ENCODE measurements at places on chromosomes 12 and 14.

- peak; percentile 19 for DNase-seq
These were observed 59.1 kb downstream of the RASSF3 start for GRCh38 chr12:64669270-64669842.

GRCh38 chr14:30521899-30522736 lies 36.8 kb upstream of the G2E3 start:
- no peak for DNase-seq

GRCh38 chr12:15928346-15928745 lies 17.2 kb downstream of the DERA start:
- DNase-seq = no peak

DNA sequence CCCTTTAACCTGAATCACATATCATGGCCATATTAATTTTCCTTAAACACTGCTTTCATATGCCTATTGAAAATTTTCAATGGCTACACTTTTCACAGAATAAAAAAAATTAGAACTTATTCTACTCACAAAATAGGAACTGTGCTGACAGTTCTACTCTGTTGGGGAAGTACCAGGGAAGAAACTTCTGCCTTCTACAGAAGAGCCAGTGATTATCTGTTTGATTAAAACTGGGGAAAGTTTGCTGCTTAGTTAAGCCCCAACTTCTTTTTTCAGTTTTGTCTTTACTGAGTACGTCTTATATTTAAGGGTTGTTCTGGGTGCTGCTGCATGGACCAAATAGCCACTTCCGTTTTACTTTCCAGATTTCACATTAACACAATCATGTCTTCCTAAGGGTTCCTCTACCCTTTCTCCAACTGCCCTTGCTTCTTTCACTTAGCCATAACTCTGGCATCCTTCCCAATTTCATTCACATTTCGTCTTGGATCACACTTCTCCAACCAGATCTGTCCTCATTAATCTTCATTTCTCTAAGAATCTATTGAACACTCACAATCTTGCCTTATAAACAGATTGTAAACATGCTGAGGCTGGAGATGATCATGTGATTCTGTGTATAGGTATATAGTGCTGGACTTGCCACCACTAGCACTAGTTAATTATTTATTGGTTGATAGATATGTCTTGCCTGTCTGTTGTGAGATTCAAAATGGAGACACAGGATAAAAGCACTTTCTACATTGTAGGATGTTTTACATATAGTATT lies 1.9 kb upstream of the SEL1L start:
- DNase-seq = no peak

DNA sequence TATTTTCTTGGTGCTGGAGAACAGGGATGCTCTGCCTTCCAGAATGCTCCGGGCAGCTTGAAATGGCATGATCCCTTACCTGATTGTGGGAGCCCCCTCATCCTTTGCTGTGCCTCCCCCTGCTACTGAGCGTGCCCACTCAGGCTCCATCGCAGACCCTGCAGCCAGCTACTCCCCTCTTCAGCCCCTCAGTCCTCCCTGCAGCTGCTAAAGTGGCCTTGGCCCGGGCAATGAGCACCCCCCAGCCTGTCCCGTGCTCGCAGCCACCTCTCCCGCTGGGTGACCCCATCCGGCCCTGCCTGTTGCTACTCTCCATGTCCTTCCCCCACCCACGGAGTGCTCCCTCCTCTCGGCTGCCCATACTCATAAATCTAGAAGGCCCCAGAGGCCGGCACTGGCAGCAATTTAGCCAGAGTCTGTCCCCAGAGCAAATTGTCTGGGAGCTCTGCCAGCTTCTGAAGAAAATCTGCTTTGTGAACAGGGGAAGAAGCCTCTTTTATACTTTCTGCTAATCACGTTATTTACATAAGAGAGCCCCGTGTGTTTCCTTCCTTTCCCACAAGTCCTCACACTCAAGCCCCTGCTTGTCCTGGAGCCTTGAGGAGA lies 143.7 kb upstream of the FRMD6 start:
- no peak for DNase-seq

DNA sequence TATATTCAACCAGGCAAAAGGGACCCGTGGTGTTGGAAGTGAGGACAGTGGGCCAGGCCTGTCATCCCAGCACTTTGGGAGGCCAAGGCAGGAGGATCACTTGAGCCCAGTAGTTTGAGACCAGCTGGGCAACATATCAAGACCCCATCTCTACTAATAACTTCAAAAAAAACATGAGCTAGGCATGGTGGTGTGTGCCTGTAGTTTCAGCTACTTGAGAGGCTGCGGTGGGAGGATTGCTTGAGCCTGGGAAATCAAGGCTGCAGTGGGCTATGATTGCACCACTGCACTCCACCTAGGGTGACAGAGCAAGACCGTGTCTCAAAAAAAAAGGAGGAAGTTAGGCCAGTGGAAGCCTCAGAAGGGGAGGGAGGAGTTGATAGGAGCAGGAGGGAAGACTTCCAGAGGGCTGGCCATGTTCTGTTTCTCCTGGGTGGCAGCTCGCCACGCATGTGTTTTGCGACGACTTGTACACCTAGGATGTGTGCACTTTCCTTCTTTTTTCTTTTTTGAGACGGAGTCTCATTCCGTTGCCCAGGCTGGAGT lies 10.1 kb downstream of the SLC25A29 start:
- DNase-seq = no peak

DNA sequence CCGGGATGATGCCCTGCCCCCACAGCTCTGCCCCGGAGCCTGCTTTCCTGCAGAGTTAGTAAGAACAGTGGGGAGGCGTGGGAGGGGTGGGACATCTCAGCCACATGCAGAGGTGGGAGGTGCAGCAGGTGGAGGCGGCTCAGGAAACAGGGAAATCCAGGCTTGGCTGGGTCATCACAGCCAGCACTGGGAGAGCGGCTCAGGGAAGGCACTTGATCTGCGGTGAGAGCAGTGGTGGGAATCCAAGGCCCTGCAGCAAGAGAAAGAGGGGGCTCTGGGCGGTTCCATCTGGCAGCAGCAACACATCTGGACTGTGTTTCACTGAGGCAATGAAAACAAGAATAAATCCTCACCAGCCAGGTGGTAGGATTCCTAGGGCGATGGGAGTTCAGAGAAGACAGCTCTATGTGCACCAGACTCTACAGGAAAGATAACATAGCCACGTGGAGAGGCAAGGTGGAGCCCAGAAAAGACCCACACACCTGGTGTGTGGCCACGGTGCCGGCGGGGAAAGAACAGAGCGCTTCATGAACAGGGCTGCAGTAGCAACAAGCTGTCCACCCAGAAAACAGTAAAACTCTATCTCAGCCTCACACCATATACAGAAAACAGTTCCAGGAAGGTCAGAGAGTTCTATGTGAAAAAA lies 57.6 kb downstream of the CCDC85C start:
- DNase-seq = no peak

DNA sequence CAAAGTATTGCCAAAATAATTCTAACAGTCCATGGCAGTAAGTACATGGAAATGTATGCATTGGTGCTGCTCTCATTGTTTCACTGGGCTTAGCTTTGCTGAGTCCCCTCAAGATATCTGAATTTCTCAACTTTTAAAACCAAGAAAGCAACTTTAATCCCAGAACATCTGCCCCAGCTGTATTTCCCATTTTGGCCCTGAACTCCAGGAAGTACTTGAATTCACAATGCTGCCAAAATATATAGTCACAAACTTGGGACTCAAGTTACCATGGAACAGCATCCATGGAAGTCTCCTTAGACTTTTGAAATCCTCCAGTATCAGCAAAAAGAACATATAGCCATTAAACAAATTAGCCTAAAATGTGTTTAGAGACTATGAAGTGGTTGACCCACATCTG lies 78.5 kb upstream of the FLRT2 start:
- DNase-seq = no peak

DNA sequence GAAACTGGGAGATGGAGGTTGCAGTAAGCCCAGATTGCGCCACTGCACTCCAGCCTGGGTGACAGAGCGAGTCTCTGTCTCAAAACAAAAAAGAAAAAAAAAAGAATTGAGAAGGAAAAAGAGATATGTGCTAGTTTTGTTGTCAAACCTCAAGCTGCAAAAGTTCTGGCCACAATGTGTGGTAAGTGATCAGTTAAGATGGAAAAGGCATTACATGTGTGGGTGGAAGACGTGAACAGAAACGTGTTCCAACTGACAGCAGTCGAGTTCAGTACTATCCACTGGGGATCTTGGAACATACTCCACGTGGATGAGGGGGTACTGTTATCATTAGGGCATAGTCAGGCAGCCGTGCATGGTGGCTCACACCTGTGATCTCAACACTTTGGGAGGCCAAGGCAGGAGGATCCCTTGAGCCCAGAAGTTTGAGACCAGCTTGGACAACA lies 17.3 kb downstream of the GPR68 start:
- no peak for DNase-seq

DNA sequence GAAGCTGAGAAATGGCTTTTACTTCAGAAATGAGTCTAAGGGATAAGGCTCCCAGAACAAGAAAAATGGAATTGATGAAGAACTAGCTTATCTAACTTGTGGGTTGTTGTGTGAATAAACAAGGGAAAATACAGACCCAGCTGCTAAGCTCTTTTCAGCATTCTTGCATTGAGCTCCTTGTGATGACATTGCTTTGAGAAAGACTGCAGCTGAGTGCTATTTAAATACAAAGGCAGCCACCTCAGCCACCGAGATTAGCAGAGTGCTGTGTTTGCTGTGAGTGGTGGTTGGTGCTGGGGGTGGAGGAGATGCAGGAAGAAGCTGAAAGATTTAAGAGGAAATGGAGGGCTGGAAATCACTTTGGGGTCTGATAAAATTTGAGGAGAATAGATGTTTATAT lies 396.0 kb upstream of the PRICKLE1 start:
- DNase-seq = no peak

GRCh38 chr14:66133666-66134065 lies 352.5 kb upstream of the CCDC196 start:
- DNase-seq = no peak

DNA sequence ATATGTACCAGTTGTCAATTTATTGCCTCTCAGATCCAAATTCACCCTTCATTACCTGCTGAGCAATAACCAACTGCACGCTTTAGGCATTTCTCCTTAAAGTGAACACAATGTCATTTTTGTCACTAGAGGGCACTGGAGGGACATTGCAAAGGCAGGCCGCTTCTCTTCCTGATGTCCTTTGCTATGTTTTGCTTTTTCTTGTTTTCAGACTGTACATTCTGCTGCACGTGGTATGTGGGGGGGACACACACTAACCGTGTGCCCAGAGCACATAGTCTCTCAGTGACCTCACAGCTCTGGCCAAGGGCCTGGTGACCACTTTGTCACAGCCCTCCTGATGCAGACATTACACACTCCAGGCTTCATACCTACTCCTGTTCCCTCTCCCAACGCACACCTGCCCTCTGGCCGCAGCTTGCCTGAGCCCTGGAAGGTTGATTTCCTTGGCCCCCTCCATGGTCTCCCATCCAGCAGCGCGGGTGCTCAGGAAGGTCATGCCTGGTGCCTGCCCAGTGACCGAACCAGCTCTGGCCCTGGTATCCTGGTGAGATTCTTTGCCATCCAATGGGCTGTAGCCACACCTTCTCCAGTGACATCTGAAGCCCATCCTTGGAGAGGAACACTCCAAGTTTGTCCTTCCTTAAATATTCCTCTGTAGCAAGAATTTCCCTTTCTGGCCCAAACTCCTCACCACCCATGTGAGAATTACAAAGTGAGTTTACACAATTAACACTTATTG lies 39.9 kb downstream of the MYO1H start:
- DNase-seq = no peak

GRCh38 chr12:90331262-90331661 lies 622.6 kb upstream of the ATP2B1 start:
- no peak for DNase-seq

GRCh38 chr14:98169170-98169587 lies 1102.8 kb downstream of the BCL11B start:
- no peak for DNase-seq

DNA sequence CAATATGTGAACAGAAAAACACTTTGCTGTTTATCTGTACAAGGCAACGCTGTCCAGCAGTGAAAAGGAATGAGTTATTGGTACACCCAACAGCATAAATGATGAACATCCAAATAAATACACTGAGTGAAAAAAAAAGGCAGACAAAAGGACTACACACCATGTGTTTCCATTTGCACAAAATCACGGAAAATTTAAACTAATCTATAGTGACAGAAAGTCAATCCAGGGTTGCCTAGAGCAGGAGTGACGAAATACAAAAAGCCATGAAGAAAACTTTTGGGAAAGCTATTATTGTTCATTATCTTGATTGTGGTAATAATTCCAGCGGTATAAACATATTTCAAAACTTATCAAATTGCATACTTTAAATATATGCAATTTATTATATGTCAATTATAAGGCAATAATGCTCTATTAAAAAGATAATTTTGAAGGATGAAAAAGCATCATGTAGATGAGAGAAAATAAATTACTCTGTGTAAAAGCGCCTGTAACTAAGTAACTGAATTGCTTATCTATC lies 578.0 kb upstream of the TMEM132C start:
- no peak for DNase-seq

DNA sequence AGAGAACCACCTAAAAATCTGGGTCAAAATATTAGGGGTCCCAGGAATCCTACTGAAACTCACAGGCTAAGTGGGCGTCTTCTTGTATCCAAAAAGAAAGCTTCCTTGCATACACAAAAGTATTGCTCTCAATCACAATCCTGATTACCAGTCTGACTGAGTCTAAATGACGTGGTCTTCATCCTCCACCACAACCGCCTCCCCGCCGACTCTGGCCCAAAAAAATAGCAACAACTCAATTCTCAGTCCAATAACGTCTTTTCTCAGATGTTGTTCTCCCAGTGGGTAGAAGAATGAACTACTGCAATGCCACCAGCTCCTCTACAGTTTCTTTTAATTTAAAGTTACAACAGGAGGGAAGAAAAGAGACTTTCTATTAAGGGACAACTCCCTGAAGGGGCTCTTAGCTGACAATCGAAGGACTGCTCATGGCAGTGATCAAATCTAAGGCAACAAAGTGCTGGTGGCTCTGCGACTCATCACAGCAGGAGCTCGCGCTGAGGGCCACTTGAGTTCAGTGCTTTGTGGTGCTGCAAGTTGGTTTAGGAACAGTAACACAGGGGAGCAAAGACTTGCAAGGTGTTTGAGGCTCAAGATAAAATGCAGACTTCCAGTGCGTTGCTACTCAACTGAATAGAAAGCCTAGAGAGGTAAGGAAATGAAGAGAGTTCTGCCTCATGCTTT lies 394.1 kb downstream of the BCAT1 start:
- no peak for DNase-seq

DNA sequence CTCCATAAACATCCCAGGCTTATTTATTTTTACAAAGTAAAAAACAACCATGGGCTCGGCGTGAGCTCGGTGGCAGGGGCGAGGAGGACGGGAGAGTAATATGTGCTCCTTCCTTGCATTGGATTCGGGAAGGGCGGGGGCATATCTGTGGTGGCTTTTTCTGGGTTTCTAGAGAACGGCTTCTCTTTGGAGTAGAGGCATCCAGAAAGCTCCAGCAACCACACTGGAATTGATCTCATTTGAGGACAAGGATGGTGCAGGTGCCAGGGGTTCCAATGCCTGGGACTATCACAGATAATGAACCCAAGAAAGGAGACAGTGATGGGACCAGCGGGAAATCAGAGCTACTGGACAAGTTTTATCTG lies 18.9 kb downstream of the ADGRD1 start:
- DNase-seq = no peak

- no peak for DNase-seq
These were observed 371.8 kb downstream of the BTG1 start for GRCh38 chr12:91773749-91774429.

GRCh38 chr14:96126783-96127271 lies 77.8 kb upstream of the BDKRB2 start:
- no peak for DNase-seq
